Lung microvascular endothelial cell (primary cell): ENCODE measurements at places on chromosomes 3 and 15.

DNA sequence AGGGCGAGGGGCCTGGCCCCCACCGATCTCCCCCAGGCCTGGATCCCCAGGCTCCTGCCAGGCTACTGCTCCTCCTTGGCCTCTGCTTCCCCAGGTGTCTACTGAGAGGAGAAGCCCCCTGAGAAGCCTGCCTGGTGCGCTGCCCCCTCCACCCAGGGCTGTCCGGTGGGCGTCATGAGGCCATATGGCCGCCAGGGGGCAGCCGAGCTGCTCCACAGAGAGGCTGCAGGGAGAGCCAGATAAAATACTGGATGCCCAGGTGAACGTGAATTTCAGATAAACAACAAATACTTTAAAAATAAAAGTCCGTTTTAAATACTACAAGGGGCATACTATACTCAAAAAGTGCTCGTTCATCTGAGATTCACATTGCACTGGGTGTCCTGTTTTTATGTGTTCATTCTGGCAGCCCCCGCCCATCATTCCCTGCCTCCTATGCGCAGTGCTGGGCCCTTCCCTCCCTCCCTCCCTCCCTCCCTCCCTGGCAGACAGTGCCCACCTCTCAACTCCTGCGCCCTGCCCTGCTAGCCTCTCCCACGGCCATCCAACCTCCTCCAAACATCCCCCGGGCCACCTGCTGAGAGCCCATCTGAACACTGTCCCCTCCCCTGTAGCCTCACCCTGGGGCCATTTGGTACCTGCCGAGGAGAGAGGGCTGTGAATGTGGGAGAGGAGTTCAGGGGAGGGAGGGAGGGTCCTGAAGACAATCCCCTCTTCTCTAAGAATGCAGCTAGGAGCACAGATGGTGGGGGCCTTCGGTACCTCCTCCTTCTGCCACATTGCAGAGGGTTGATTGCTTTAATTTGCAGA is 29.6 kb downstream of the PSTPIP1 start:
- DNase-seq: peak; percentile 53

GRCh38 chr3:154926721-154927120 is 153.4 kb upstream of the MME start:
- no peak for DNase-seq

GRCh38 chr3:195117978-195118581 is 152.9 kb downstream of the XXYLT1 start:
- peak; percentile 69 for DNase-seq

DNA sequence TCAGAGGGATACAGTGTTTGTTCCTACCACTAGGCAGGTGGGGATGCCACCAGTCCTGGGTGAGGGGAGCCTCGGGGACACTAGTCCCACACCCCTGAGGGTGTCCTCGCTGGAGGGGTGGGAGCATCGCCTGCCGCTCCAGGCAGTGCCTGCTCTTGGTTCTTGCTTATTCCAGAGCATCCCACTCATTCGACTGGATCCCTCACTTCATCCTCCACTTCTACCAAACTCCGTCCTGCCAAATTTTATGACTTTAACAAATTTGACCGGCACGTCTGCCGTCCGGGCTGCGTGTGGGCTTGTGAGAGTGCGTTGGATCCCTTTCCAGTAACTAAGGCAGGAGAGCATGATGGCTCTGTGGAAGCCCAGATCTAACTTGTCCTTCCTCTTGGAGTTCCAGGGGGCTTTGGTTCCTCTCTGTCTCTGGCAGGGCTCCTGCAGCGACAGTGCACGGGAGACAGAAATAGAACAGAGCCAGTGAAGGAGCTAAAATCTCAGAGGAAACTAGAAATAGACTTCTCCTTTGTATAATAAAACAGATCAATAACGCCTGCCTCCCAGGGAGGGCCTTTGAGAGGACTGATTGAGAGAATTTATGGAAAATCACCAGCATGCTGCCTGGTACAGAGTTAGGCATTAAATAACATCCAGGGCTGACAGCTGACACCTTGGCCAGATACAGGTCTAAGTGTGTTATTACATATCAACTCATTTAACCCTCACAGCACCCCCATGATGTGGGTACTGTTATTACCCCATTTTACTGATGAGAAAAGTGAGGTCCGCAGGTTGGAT is 34.5 kb downstream of the MGLL start:
- no peak for DNase-seq

GRCh38 chr3:43862470-43862869 is 171.7 kb downstream of the ABHD5 start:
- no peak for DNase-seq

DNA sequence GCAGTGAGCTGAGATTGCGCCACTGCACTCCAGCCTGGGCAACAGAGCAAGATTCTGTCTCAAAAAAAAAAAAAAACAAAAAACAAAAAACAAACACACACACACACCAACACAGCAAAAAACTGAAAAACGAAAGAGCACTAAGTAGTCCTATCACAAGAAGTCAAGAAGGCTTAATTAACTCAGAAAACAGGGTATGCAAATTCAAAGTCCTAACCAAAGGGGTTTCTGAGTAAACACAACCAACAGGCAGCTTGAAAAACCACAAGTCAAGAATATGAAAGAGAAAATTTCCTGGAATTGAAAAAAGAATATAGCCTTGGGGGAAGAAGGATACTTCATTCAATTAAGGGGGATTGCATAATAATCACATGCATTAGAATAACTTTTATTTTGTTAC is 37.7 kb upstream of the PARP14 start:
- DNase-seq: no peak

DNA sequence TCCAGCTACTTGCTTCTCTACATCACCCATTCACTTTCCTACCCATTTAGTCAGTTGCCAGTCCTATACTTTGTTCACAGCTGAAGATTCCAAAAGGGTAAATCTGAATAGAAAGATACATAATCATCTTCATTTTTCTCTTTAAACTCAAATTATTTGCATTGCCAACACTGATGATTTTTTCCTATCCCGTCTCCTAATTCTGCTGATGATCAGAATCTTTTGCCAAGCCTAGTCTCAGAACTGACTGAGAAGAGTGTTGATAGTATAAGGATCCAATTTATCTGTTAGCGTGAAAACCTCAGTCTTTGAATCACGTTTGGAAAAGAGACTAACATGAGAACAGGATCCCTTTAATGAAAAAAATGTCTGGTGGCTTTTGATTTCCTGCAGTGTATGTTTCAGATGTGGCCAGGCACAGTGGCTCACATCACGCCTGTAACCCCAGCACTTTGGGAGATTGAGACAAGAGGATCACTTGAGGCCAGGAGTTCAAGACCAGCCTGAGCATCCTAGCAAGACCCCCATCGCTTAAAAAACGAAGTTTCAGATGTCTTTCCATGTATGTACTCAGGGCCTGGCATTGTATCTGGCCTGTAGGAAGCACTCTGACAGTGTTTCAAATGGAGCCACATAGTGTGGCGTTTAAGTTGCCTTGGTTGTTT is 169.4 kb downstream of the KLHL25 start:
- DNase-seq: no peak

GRCh38 chr3:79015854-79016253 is 751.9 kb downstream of the ROBO1 start:
- no peak for DNase-seq

- DNase-seq: no peak
These were observed 108.8 kb downstream of the LRRK1 start for GRCh38 chr15:101027920-101028319.

GRCh38 chr3:186003610-186004009 is 65.8 kb upstream of the TRA2B start:
- DNase-seq: no peak

- no peak for DNase-seq
These were observed 208.2 kb upstream of the MANF start for GRCh38 chr3:51176923-51177322.

- DNase-seq: no peak
These were observed 2.7 kb downstream of the EOMES start for GRCh38 chr3:27719314-27720003.

GRCh38 chr3:183285828-183286457 is 32.9 kb downstream of the B3GNT5 start:
- DNase-seq: peak; percentile 99

DNA sequence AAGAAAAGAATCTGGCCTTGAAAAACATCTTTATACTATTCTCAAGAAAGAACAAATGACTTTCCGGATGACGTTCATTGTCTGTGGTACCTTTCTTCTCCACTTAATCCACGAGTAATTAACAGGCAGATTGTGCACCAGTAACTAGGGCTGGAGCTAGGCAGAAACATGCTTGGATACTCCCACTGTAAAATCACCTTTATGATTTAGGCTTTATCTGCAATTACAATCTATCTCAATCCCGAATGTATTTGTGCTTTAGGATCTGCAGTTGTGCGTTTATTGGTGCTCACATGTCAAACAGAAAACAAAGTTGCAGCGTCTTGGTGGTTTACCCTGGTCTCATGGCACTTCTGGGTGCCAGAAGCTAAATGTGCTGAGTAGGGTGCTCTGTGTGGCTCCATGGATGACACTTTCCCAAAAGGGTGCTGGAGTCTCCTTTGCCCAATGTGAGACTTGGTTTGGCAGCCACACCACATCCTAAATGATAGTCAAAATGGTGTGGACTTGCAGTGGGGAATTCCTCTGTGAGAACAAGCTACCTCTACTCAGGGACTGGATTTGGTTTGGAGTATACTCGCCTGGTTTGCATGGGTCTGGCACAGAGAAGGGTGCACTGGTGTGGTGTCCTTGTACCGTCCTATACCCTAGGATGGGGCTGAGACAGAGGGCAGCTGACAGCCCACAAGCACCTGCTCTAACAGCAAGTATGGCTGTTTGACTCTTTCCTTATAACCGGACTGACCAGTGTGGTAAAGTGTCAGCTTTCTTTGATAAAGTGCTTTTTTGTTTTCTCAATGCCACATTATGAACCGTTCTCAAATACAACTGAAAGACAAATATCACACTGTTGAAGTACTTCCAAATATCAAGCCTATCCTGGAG is 7.7 kb downstream of the SERP1 start:
- DNase-seq: no peak

GRCh38 chr15:90642464-90643300 is 74.5 kb upstream of the BLM start:
- DNase-seq: no peak

DNA sequence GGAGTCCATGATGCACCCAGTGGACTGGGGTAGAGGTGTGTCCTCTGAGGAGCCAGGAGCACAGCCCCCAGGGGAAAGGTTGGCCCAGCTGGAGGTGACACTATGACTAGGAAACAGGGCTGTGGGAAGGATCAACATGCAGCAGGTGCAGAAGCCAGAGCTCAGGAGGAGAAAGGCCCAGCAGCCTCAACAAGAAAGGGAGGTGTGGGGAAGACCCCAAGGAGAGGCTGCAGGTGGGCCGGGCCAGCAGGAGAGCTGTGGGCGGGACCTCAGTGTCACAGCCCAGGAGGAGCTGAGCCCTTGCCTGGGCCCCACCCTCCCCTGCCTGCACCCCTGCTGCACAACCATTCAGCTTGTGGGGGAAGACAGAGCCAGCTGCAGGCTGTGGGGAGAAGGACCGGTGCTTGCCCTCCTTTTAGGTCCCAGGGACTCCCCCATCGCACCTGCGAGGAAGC is 18.4 kb upstream of the KLF13 start:
- DNase-seq: no peak

GRCh38 chr3:105353485-105354161 is 13.1 kb upstream of the ALCAM start:
- DNase-seq: peak; percentile 29

- DNase-seq: no peak
These were observed 143.8 kb downstream of the KCNMB2 start for GRCh38 chr3:178680037-178680436.

- DNase-seq: no peak
These were observed 229.8 kb downstream of the LRTM1 start for GRCh38 chr3:54698054-54698453.

DNA sequence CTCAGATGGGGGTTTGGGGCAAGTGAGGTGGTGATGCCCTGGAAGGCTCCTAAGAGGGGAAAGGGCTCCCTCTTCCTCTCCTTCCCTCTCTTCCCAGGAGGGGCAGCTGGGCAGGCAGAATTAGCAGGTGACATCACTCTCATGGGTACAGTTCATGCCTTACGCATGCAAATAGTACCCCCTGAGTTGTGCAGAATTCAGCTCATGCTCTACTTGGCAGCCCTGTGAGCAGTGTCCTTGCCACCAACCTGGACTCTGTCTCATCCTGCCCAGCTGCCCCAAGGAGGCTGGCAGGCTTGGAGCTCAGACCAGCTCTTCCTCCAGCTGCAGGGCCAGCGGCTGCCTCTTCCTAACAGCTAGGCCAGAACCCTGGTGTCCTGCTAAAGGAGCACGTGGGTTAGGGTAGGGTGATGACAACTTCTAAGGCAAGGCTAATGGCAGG is 3.3 kb downstream of the CHAC1 start:
- no peak for DNase-seq

- peak; percentile 62 for DNase-seq
These were observed 1.6 kb downstream of the C15orf39 start for GRCh38 chr15:75203017-75203907.

DNA sequence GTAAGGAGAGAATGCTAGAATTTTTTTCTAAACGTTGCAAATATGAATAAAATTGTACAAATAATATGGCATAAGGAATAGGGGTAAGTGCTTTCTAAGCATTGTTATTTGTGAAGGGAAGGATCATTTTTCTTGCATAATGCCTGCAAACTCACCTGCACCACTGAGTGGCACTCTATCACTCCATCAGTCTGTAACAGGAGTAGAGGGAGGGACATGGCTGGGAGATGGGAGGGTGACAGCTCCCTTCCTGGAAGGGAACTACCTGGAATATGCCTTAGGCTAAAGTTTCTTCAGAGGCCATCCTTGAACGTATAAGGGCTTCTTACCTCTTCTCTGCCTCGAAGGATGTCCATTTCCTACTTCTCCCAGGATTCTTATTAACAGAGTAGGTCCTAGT is 3.0 kb downstream of the NAALADL2 start:
- DNase-seq: peak; percentile 1

- no peak for DNase-seq
These were observed 26.8 kb upstream of the TRH start for GRCh38 chr3:129947538-129948240.

- DNase-seq: no peak
These were observed 47.4 kb upstream of the SYN2 start for GRCh38 chr3:11956781-11957180.

DNA sequence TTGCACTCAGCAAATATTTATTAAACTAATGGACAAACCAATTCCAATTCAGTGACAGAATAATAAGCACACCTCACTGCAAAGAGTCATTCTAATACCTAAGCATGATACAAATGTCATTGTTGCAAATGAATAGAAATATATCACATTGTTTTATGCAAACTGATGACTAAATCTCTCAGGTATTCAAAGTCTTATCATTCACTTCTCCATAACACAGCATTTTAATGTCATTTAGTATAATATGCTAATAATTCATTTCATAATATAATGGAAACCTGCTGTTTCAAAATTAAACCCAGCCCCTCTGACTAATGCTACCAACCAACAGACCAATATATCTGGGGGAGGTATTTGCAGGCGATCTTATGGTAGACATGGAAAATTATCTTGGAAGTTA is 71.8 kb downstream of the FGF7 start:
- no peak for DNase-seq
